ENCODE measurements at places on chromosomes 6 and 20.

- DNase-seq: peak; percentile 31
Measured at GRCh38 chr6:133503336-133503729, 262.2 kb downstream of the EYA4 start.

DNA sequence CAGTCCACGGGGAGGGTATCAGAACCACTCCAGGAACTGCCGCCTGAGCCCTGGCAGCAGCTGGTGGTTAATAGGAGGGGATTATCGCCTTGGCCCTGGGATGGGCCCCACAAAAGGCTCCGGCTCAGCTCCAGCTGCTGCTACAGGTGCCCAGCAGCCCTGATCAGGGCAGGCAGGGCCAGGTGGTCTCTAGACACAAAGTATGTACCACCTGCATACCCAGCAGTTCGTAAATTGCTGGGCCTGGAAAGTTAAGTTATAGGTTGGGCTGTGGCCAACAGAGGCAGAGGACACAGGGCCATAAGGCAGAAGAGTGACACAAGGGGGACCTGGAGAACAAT lies 35.1 kb downstream of the RRBP1 start:
- DNase-seq: no peak

- no peak for DNase-seq
Measured at GRCh38 chr6:138162955-138163575, 1.3 kb downstream of the ARFGEF3 start.

- DNase-seq: peak; percentile 63
Measured at GRCh38 chr6:111606620-111607115, 990 bp upstream of the TRAF3IP2 start.

DNA sequence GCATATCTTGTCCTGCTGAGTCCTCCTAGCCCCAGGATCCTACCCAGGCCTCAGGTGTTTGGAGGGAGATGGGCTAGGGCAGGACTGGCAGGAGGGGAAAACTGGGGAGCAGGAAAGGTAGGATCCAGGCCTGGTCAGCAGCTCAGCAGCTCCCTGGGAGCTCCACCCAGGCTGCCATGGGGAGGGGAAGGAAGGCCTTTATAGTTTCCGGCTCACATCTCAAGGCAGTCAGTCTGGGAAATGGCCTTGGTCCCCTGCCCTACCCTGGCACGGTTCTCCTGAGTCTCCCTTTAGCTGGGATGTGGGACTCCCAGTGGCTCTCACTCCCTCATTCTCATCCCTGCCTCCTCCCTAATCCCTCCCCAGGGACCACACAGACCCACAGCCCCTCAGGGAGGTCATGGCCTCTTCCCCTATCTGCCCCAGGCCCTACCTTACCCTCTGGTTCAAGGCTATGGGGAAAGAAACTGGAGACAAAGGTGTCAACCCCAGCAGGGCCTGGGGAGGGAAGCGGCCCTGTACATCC lies 1.6 kb downstream of the SLC44A4 start:
- no peak for DNase-seq

DNA sequence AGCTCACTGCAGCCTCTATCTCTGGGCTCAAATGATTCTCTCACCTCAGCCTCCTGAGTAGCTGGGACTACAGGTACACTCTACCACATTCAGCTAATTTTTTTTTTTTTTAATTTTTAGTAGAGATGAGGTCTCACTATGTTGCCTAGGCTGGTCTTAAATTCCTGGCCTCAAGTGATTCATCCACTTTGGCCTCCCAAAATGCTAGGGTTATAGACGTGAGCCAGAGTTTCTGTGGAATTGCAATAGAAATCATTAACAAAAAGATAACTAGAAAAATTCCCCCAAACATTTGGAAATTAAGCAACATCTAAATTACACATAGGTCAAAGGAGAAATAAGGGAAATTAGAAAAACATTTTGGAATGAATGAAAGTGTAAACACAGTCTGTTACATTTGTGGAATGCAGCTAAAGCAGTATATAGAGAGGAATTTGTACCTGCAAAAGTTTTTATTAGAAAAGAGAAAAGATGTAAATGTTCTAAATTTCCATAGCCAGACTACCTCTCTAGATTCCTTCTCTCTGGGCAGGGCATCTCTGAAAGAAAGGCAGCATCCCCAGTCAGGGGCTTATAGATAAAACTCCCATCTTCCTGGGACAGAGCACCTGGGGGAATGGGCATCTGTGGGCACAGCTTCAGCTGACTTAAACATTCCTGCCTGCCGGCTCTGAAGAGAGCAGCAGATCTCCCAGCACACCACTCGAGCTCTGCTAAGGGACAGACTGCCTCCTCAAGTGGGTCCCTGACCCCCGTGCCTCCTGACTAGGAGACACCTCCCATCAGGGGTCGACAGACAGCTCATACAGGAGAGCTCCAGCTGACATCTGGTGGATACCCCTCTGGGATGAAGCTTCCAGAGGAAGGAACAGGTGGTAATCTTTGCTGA lies 51.3 kb downstream of the ATRN start:
- peak; percentile 40 for DNase-seq

DNA sequence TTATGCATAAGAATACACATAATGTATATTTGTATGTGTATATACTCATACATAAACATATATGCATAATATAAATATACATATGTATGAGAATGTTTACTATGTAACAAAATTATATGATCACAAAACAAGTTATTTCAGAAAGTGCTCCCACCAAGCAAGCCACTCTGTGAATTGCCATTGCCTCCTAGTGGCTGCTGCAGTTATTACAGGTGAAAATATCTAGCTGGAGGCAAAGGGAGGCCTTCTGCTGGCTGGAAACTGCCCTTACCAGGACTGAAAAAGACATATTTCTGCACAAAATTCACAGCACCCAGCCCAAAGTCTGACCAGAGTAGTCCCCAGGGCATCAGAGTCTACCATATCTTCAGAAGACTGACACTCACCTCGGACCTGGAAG lies 14.4 kb upstream of the ADAM33 start:
- DNase-seq: no peak

All from kidney tubule cell (primary cell).